Fibroblast of lung (primary cell): ENCODE measurements at places on chromosomes 1 and 21. TPM values are rescaled to one million over a fixed set of nuclear protein-coding genes. Genes with fewer than 3 reads are reported as not detected.

The AZIN2 gene
- polyA plus RNA-seq = 2.1 and 3.2 TPM in 2 replicates

The CTSE gene
- not detected in 2 replicates for polyA plus RNA-seq

The TEDDM1 gene
- polyA plus RNA-seq = not detected in 2 replicates

The GUCA2A gene
- not detected in 2 replicates for polyA plus RNA-seq

The DYRK3 gene
- 9.3 and 10.2 TPM in 2 replicates for polyA plus RNA-seq

The B4GALT3 gene
- polyA plus RNA-seq = 17.8 and 19.2 TPM in 2 replicates

The OLFML3 gene
- 133 and 163 TPM in 2 replicates for polyA plus RNA-seq

The CELA3A gene
- polyA plus RNA-seq = not detected in 2 replicates

The FMN2 gene
- 8.0 and 15.2 TPM in 2 replicates for polyA plus RNA-seq

The GBP6 gene
- 0.03 TPM in 1 of 2 replicates, not detected in the other for polyA plus RNA-seq

The IFI44 gene
- 13.7 and 15.2 TPM in 2 replicates for polyA plus RNA-seq

The IRF6 gene
- 0.87 and 1.00 TPM in 2 replicates for polyA plus RNA-seq

The PCP4L1 gene
- polyA plus RNA-seq = not detected in 2 replicates

GRCh38 chr1:47761201-47761930 lies 235.8 kb downstream of the TRABD2B start:
- no peak for DNase-seq
- no peak overlapping the region for H3K4me3 ChIP-seq
- no peaks in the 10 kb centered on the region for H3K36me3 ChIP-seq
- no peak overlapping the region for H3K27ac ChIP-seq
- H3K27me3 ChIP-seq = no peaks in the 10 kb centered on the region

- H3K4me3 ChIP-seq = no peak overlapping the region
- DNase-seq = no peak
- H3K4me1 ChIP-seq = peaks cover 4% of the 10 kb centered on the region
- H3K27me3 ChIP-seq = no peaks in the 10 kb centered on the region
Observed at GRCh38 chr1:91655912-91656449, 155.3 kb downstream of the CDC7 start.

DNA sequence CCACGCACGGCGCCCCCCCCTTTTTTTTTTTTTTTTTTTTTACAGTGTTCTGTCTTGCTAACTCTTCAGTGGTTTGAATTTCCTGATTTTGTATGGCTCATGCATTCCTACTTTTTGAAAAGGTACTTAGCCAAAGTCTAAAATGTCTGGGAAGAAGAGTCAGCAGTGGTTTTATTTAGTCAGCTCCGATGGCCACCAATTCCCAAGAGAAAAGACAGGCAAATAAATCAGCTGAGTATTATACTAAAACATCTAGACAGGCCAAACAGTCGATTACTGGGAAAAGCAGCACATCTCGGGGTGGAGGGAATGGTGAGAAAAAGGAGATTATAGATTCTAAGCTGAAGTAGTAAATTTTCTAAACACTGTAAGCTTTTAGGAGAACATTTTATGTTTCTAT lies 192.5 kb upstream of the ZRANB2 start:
- DNase-seq = no peak
- H3K27ac ChIP-seq = no peak overlapping the region
- no peaks in the 10 kb centered on the region for H3K27me3 ChIP-seq
- no peaks in the 10 kb centered on the region for H3K4me1 ChIP-seq
- no peaks in the 10 kb centered on the region for H3K36me3 ChIP-seq

- no peak overlapping the region for H3K4me3 ChIP-seq
- DNase-seq = no peak
- no peaks in the 10 kb centered on the region for H3K27me3 ChIP-seq
- H3K36me3 ChIP-seq = no peaks in the 10 kb centered on the region
Observed at GRCh38 chr1:88726697-88727096, 42.6 kb downstream of the PKN2 start.

DNA sequence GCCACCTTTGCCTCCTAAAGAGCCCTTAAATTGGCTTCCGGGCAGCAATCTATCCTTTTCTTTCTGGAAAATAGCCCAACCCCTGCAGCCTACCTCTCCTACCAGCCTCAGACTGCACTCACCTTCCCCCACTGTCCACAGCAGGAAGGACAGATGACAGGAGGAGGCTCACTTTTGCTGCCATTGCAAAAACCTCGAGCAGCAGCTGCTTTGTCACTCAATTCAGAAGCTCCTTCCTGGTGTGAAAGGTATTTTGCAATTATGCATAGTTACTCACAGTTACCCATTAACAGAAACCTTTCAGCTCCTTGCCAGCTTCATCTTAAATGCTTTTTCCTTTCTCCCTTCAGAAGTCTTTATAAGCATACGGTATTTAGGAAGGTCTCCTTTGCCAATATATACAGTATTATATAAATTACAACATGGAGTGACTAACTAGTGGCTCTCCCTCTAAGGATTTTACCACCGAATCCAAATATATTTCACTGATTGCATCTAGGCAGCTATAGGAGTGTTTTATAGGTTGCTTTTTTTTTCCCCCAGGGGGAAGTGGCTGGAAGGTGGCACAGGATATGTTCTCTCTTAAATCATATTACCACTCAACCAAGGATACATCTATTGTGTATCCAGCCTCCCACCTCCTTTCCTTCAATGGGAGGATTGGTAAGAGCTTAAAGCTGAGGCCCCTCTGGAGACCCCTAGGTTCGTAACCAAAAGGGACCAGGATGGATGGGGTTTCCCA lies 142.1 kb upstream of the IPO9 start:
- DNase-seq = no peak
- H3K27ac ChIP-seq = no peak overlapping the region
- H3K36me3 ChIP-seq = peaks cover 2% of the 10 kb centered on the region

GRCh38 chr1:90411185-90411584 lies 305.9 kb downstream of the BARHL2 start:
- no peak for DNase-seq
- H3K36me3 ChIP-seq = no peaks in the 10 kb centered on the region
- H3K27me3 ChIP-seq = no peaks in the 10 kb centered on the region
- H3K4me1 ChIP-seq = no peaks in the 10 kb centered on the region

DNA sequence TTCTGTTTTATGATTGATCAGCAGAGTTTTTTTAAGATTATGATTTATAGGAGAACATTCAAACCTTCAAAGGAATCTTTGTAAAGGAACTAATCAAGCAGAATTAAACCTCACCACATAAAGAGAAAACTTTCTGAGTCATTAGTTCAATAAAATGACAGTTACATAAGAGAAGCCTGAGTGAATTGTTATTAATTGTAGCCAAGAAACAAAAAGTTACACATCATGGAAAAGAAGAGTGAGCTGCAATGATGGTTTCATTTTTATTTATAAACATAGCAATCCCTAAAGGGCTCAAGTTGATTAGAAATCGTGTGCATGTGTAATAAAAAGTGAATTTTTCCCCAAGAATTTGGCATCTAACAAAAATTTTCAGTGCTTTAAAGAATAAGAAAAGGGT lies 731.4 kb downstream of the LTN1 start:
- H3K27ac ChIP-seq = no peak overlapping the region
- no peaks in the 10 kb centered on the region for H3K27me3 ChIP-seq
- H3K36me3 ChIP-seq = no peaks in the 10 kb centered on the region
- DNase-seq = no peak
